ENCODE measurements at places on chromosomes 2 and 18. TPM values are rescaled to one million over a fixed set of nuclear protein-coding genes. Genes with fewer than 3 reads are reported as not detected.

The DSG4 gene
- 0.02 TPM for total RNA-seq

The HRH4 gene
- total RNA-seq = not detected

The SCN7A gene
- total RNA-seq = not detected

The COL5A2 gene
- total RNA-seq = 56.0 TPM

The TWIST2 gene
- 19.4 TPM for total RNA-seq

The CLEC4F gene
- not detected for total RNA-seq

The MC4R gene
- total RNA-seq = not detected

The MAP3K2 gene
- 19.3 TPM for total RNA-seq

The EMILIN1 gene
- total RNA-seq = not detected

The IGFBP5 gene
- 0.19 TPM for total RNA-seq
